NCI-H187 treated with DMSO at 0.1 percent for 48 hours (cell line): ENCODE measurements at places on chromosomes 6 and 20.

DNA sequence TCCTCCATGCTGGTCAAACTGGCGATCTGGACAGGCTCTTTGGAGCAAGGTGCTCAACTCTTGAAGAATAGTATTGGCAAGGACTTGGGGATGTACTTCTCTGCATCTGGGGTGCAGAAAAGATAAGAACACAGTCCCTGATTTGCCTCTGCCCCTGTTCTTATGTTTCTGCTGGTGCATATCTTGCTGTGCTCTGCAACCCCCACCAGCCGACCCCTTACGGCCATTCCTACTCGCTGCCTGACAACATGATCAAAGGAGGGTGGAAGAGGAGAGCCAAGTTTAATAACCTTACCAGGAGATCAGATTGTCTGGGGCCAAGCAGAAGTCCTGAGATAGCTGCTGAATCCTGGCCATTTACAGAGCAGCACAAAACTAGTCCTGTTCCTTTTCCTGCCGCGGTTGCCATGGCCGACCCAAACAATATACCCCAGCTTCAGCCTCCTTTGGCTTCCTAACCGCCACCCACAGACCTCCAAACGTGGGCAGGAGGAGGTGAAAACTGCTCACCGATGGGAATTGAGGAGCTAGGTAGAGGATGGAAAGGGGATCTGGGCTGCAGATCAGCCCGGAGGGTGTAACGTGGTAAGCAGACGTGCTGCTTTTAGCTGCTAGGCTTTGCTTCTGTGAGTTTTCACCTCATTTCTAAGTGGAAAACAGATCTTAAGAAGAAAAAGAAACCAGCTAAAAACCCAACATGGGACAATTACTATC, 60.9 kb downstream of the ATXN1 start:
- no peak for DNase-seq

GRCh38 chr6:39411465-39411864, 89.0 kb upstream of the KCNK16 start:
- DNase-seq: no peak

GRCh38 chr6:17086469-17086868, 15.4 kb upstream of the STMND1 start:
- DNase-seq: no peak

- no peak for DNase-seq
Measured at GRCh38 chr20:41027872-41028358, 707 bp upstream of the TOP1 start.

DNA sequence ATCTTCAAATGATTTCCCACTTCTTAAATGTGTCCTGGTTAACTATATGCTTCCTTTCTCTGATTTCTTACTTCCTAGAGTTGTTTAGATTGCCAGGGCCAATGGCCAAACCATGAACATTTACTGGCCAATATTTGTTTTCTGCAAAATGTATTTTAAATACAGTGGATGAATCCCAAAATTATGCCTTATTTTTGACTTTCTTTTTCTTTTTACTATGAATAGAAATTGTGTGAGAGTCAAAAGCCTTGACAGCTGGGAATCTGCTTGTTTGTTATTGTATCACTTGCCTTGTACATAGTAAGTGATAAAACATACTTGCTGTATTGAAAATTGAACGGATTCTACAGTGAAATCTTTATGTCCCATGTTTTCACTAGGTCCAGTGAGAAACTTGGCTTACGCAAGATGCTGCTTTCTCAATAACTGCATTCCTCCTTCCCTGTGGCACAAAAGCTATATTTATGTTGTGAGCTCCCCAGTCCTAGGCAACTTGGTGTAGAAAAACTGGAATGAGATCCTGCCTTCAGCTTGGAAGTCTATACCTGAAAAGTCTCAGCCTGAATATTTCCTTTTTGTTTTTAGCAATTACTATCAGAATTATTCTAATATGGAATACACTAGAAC, 295.2 kb downstream of the EPHA7 start:
- DNase-seq: no peak

DNA sequence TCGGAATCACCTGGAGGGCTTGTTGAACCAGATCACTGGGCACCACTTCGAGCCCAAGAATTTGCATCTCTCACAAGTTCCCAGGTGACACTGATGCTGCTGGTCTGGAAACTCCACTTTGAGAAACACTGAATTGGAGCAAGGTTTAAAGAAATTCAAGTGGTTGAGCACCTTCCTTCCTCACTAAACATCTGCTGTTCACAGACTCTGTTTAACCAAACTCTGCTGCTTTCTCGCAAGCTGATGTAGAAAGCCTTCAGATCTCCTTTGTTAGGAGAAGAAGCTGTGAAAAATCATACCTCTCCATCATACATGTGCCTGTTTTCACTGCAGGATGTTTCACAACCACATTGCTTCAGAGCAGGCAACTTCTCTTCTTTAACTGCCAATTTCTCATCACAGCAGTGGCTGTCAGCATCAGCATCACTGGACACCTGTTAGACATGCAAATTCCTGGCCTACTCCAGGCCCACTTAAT, 87.5 kb upstream of the TOP1 start:
- DNase-seq: no peak

DNA sequence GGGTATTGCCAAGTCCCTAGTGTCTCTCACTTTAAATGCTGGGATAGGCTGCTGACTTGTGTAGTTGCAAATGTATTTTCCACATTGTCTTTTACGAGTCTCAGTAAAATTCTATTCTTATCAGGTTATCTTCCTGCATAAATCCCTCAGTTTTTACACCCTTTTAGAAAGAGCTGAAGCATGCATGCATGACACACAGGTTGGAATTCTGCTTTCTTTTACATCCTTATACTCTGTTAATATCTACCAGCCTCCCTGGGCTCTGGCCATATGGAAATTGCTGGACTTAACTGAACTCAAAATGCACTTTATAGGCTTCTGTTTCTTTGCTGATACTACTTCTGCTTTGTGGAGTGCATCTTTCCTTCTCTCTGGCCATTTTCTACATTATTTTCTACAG, 477.4 kb downstream of the FRK start:
- DNase-seq: no peak

GRCh38 chr6:49732781-49733180, 11.4 kb downstream of the CRISP3 start:
- DNase-seq: no peak

DNA sequence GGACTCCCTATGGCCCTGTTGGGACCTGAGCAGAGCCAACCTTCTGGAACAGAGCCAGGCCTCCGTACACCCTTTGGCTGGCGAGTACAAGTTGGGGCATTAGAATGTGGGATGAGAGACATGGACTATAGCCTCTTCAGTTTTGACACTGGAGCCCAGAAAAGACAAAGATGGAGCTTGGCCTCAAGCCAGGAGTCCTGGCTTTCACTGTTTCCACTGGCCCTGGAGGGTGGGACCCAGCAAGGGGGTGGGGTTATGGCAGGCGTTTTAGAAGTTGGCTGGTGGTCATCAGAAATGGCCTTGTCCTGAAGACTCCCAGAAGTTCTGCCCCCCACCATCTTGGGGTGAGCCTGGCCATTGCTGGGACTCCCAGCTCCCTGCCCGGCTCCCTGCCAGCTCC, 21.8 kb downstream of the ITPR3 start:
- DNase-seq: no peak

DNA sequence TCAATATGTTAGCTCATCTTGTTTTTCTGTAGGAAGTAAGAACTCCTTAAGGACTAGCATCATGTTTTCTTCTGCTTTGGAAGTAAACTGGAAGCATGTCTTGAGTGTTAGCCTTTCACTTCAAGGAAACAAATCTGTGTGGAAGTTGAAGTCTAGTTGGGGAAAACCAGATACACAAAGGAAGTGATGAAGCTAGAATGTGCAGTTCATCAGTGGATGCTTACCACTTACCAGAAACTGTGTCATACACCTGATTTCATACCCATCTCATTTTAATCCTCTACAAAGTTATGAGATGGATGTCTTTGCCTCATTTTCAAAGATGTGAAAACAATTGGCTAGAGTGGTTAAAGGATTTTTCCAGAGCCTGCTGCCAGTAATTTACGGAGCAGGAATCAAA, 75.8 kb downstream of the TMEM170B start:
- DNase-seq: no peak

- DNase-seq: no peak
Measured at GRCh38 chr6:163616452-163616851, 201.9 kb downstream of the QKI start.

DNA sequence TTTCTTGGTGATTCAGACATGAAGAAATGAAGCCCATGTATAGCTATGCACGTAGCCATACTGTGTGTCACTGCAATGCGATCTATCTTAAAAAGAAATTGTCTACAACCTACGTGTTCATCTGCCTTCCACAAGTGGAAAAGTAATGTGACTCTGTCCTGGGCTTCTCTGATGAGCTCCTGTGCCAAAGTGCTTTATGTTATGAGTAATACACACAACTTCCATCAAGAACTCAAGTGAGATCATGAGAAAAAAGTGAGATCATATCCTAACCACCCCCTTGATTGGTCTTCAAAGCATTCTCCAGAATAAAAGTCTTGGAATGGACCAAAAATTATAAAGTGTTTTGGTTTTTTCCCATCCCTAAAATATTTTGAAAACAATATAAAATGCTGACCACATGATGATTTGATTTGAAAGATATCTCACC, 114.3 kb downstream of the DST start:
- no peak for DNase-seq

GRCh38 chr6:113848811-113849210, 8.3 kb upstream of the MARCKS start:
- DNase-seq: no peak

DNA sequence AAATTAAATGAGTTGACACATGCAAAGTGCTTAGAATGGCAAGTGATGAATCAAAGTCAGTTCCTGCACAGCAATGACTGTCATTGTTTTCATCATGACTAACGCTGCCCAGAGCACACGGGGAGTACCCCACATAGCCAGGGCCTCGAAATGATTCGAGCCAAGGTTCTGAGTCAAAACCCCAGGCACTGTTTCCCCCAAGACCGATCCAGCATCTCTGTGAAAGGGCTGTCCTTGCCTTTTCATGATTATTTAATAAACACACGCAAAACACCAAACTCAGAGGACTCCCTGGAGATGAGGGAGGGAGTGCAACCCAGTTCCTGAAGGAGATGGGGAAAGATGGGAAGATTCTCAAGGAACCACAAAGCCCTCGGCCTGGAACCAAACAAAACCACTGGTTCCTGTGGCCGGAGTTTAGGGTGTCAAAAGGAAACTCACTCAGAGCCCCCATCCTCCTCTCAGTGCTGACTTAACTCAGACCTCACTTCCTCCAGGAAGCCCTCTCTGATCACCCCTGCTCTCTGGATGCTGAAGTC, 3.8 kb downstream of the PREX1 start:
- DNase-seq: no peak

GRCh38 chr6:52503851-52504781, 72.7 kb downstream of the TRAM2 start:
- DNase-seq: peak; percentile 72

GRCh38 chr6:72552938-72553337, 68.9 kb upstream of the KCNQ5 start:
- no peak for DNase-seq

- no peak for DNase-seq
Measured at GRCh38 chr6:79833264-79833963, 113.9 kb downstream of the ELOVL4 start.

DNA sequence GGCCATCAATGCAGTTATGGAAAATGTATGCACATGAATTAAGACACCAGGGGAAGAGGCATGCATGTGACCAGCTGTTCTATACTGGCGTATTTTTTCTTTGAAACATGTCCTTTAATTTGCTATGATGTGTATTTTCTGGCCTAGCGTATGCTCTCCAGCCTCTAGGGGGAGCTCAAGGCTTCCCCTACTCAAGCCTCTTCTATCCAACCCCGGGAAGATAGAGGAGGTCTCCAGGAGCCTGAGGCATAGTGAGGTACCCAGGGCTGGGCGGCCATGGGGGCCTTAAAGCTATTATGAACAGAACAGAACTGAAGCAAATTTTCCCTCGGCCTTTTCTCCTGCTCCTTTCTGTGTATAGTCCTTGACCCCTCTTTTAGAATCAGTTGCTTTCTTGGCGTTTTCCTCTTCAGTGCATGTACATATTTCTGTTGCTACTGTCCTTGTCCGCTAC, 528.9 kb downstream of the MAFB start:
- no peak for DNase-seq

DNA sequence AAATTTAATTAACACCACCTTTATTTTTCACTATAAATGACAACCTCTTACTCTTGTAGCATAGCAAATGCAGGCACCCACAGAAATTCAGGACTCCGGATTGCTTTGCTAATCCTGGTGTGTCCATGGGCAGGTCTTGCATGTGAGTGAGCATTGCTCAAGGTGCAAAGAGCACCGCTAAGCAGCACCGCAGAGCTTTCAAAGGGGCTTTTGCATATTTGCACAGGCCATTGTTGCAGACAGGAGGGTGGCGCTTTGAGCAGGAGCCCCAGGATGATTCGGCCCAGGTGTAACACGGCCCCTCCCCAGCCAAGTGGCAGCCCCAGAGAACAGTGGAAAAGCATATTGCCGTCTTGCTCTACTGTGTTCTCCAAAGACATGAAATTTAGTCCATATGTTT, 293.2 kb downstream of the NRN1 start:
- no peak for DNase-seq
